ENCODE measurements at places on chromosomes 12 and 14.
A peak's percentile ranks its signal among the peaks of the same experiment; 100 is the strongest.

DNA sequence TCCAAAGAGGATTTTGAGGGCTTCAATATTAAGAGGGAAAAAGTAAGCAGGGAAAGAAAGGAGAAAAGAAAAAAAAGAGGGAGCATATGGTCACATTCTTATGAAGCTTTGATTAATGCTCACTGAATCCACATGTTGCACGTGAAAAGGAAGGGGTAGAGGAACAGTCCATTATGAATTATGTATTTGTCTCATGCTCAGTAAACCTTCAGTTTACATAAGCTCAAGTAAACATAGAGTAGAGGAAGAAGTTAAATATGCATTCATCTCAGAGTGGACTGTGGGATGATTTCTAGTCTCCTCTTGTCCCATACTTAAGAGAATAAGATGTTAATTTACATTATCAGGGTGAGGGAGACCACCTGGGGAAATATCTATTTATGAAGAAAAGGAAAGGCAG is 334.5 kb downstream of the IPO8 start:
- DNase-seq: peak; percentile 8

DNA sequence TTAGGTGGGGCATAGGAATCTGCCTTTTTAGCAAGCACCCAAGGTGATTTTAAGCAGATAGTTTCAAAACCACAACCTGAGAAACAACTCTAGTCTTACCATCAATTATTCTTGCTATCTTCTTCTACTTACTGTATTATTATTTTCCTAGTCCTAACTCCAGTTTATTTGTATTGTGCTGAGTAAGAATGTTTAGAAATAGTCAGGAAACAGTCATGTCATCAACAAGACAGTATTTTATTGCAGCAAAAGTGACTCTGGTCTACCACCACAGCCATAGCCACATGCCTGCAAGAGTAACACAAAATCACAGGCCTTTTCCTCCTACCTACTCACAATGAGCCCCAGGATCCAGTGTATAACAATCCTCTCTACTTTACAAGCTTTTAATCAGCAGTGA is 46.3 kb upstream of the FLRT2 start:
- no peak for DNase-seq

GRCh38 chr14:93183596-93184317 is 940 bp downstream of the MOAP1 start:
- no peak for DNase-seq

DNA sequence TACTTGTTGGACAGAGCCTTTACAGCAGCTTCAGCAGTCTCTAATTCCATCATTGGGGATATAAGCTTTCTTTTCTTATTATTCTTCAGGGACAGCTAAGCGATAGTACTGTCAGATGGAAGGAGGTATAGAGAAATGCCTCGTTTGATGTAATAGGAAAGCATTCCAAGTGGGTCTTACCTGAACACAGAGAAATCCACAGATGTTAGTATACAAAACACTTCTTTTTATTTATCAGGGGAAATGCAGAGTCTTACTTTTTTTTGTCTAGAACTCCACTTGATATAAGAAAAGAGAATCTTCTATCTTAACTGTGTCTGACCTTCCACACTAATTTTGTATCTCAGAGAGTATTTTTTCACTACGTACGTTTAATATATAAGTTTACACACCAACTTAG is 1.9 kb downstream of the SYT1 start:
- peak; percentile 79 for DNase-seq

DNA sequence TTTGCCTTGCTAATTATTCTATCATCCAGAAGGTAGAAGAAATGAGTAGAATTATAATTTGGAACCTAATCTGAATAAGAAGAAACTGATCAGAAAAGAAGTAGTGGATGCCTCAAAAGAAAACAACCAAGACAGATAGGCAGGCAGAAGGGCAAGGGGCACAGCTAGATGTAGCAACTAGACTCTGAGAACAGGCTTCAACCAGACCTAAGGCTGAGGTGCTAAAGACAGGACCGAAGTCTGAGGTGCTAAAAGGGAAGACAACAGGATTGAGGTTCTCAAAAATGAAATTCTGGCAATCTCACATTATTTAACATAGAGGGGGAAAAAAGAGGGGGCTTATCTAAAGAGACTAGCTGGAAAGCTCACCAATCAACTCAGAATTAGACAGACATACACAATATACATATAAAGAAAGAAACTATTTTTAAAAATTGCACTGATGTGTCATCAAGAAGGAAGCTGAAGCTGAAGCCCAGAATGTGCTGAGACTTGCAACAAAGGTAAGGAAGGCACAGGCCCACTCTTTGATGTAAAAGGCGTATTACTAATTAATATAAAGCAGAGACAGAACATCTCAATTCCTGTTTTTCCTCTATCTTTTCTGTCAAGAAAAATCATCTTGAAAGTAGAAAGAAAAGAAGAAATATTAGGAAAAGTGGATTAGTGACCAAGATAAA is 43.8 kb upstream of the CSRNP2 start:
- no peak for DNase-seq

GRCh38 chr12:104957719-104958000 is 430 bp downstream of the SLC41A2 start:
- DNase-seq: peak; percentile 47

DNA sequence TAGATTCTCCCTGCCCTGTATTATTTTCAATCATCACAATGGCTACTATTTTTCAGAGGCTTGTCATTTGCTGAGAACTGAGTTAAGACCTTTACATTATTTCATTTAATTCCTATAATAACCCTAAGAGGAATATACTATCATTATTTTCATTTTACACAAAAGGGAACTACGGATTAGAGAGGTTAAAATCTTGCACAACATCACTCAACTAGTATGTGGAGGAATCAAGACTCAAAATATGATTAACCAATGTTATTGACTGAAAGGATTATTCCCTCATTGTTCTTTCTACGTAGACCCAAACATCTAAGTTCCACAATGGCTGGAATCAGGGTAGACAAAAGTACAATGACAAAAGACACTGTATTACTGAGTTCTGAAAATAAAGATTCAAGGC is 45.0 kb downstream of the GPR65 start:
- no peak for DNase-seq

GRCh38 chr14:92236243-92236900 is 86.6 kb upstream of the SLC24A4 start:
- DNase-seq: no peak

DNA sequence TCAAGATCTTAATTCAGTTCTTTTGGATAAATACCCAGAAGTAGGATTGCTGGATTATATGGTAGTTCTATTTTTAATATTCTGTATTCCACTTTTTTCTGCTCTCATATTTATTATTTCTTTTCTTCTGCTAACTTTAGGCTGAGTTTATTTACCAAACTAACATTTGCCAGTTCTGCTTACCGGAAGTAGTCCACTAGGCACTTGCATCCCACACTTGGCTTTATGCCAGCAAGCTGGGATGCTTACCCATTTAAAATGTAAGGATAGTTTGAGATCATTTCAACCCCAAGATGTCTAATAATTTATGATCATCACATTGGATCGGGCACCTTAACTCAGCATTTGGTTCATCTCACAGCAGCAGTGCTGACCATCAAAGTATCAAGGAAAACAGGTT is 96.8 kb downstream of the PIK3C2G start:
- no peak for DNase-seq

- DNase-seq: peak; percentile 96
These were observed at the start of gene USP15 for GRCh38 chr12:62259993-62260732. Gene USP15, plus strand, starts transcription at chr12:62260404. Its CDS starts 11 bp downstream, at chr12:62260415.

GRCh38 chr12:29428633-29429032 is 47.7 kb upstream of the ERGIC2 start:
- no peak for DNase-seq

GRCh38 chr14:34348592-34348991 is 113.4 kb downstream of the SPTSSA start:
- no peak for DNase-seq

GRCh38 chr14:63413009-63413408 is 94.3 kb upstream of the GPHB5 start:
- no peak for DNase-seq

DNA sequence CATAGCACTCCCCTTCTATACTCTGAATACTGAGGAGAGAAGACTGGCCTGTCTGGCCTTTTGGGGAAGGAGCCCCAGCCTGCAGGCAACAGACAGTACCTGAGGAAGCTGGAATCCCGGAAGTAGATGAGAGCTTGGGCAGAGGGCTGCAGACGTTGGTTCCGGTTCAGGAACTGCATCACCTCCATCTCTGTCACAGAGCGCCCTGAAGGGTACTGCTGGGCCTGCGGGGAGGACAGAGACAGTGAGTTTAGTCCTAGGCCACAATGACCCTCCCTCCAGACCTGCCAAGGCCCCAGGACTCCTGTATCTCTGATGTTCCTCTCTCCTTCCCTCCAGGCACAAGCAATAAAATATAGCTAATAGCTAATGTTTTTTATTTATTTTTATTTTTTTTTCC is 28.4 kb downstream of the TEP1 start:
- no peak for DNase-seq

- no peak for DNase-seq
These were observed 340.5 kb downstream of the VRK1 start for GRCh38 chr14:97137705-97138104.

- DNase-seq: peak; percentile 74
These were observed 1.4 kb upstream of the SLC2A13 start for GRCh38 chr12:40107098-40107802.

All from NCI-H510A treated with DMSO at 0.1 percent for 48 hours (cell line).